Hematopoietic multipotent progenitor cell treated with erythropoietin and hydrocortisone succinate and interleukin-3 and kit ligand, for 4 days (in vitro differentiated cells): ENCODE measurements at places on chromosomes 4 and X.

DNA sequence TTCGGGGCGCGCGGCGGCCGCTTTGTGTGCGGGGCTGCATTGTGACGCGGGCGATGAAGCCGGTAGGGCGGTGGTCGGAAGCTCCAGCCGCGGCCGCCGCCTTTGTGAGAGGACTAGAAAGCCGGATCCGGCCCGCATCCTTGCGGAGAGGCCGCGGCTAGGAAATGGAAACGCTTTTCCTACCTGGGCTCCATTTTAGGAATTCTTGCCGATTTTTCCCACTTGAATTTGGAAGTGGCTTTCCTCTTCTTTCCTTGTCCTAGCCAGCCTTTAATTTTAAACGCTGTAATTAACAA lies 708 bp downstream of the TMSB4X start:
- no peak for DNase-seq

- no peak for DNase-seq
Observed at GRCh38 chr4:131001371-131001770, 1905.4 kb downstream of the C4orf33 start.

GRCh38 chr4:26909369-26909768 lies 48.7 kb downstream of the STIM2 start:
- no peak for DNase-seq

GRCh38 chrX:152892499-152892898 lies 5.4 kb upstream of the ZNF185 start:
- no peak for DNase-seq

DNA sequence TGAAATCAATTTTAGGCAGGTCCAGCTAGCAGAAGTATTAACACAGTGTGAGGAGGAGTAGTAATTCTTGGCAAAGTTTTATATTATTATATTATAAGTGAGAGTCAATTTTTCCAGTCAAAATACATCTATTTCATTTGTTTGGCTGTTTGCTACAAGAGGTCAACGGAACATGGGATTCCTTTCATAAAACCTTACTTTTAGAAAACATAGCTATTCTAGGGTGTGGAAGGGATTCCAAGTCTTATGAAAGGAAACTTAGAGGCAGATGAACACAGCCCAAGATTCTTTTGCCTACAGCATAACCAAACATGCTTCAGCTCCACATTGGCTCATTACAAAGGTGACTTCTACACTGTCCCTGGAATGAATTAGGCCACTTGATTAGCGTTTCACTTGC lies 29.9 kb upstream of the PCDH19 start:
- no peak for DNase-seq

DNA sequence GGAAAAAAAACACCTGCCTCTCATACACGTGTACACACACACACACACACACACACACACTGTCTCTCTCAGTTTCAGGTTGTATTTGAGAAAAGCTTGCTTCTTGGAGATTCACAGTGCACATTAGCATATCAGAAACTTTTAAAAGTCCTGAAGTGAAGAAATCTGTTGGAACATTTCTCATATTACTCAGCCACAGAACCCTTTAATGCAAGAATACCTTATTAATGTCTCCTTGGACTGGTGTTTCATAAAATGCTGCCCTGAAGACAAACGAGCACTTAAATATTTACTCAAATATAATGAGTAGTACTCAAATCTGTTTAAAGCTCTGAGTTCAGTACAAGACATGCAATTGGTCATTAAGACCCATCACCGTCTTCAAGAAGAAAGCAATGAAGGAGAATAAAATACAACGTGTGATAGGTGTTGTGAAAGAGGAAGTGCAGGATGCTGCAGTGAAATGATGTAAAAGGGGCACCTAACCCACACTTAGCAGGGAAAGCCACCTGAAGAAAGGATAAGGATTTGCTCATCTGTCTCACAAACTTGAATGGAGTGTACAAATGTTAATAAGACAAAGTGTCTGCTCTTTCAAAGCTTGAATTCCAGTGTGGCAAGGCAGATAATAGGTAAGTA lies 57.0 kb downstream of the DCLK2 start:
- DNase-seq: no peak

DNA sequence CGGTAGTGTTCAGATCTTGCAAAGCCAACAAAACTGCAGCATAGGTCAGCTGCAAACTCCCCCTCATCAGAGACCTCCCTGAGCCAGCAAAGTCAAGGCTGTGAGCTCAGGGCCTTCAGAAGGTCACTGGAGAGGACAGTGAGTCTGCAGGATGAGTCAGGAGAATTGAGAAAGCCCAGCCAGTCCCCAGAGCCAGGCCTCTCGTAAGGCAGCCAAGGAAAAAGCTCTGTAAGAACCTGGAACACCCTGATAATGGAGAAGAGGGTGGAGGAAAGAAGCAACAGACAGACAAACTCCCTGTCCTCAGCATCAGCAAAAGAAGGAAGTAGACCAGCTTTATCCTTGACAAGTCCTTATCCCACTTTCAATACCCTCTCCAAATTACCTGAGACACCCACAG lies 33.0 kb downstream of the GRIA3 start:
- DNase-seq: peak; percentile 8

- no peak for DNase-seq
Observed at GRCh38 chr4:24434241-24434640, 150.1 kb downstream of the DHX15 start.

DNA sequence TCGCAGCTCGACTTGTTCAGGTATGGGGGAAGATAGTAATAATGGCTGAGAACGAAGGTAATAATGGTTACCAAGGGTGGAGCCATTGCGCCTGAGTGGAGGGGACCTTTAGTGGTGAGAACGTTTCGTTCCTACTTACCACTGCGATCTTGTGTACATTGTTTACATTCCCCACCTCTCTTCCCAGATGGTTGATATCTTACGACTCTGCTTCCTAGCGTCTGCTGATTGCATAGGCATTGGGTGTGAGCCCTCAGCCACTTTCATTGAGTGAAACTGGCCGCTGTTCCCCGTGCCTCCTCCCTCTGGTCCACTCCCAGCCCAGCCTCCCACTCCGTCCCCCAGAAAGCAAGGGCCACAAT lies 850 bp downstream of the IGBP1 start:
- peak; percentile 13 for DNase-seq

GRCh38 chrX:23864742-23865326 lies 42.9 kb downstream of the APOO start:
- peak; percentile 30 for DNase-seq

DNA sequence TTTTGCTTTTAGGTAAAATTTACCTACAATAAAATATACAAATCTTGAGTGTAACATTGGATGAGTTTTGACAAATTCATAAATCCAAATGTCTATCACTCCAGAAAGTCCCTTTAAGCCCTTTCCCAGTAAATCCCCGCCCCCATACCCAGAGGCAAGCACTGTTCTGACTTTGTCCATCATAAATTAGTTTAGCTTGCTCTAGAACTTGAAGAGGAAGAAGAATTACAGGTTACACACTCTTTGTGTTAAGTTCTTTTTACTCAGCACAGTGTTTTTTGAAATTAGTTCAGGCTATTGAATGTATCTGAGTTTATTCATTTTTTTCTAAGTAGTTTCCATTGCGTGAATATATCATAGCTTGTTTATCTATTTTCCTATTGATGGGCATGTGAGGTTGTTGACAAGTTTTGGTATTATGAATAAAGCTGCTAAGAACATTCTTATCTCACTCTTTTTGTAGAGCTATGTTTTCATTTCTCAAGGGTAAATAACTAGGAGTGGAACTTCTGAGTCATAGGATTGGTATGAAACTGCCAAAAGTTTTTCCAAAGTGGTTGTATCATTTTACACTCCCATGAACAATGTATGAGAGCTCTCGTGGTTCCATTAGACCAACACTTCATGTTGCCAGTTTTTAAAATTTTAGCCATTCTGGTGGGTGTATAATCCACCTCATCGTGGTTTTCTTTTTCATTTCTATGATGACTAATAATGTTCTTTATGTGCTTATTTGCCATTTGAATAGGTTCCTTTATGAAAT lies 22.4 kb upstream of the HPSE start:
- DNase-seq: peak; percentile 37

GRCh38 chr4:107616838-107617389 lies 103.1 kb downstream of the PAPSS1 start:
- no peak for DNase-seq

DNA sequence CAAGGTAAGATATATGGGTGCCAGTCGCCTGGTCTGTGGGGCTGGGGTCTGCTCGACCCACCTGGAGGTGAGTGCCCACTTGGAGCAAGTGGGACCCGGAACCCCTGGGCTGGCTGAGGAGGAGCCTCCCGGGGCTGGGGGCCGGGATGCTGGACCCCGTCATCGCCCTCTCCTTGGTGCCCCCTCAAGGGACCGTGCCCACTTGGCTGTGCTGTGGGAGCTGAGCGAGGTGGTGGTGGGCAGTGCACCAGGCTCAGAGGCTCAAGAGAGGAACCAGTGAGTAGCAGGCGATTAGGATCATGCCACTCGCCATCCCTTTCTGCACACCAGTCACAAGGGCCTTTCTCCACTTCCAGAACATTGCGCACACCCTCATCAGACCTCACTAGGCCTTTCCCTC lies 203.8 kb upstream of the PSAPL1 start:
- no peak for DNase-seq

DNA sequence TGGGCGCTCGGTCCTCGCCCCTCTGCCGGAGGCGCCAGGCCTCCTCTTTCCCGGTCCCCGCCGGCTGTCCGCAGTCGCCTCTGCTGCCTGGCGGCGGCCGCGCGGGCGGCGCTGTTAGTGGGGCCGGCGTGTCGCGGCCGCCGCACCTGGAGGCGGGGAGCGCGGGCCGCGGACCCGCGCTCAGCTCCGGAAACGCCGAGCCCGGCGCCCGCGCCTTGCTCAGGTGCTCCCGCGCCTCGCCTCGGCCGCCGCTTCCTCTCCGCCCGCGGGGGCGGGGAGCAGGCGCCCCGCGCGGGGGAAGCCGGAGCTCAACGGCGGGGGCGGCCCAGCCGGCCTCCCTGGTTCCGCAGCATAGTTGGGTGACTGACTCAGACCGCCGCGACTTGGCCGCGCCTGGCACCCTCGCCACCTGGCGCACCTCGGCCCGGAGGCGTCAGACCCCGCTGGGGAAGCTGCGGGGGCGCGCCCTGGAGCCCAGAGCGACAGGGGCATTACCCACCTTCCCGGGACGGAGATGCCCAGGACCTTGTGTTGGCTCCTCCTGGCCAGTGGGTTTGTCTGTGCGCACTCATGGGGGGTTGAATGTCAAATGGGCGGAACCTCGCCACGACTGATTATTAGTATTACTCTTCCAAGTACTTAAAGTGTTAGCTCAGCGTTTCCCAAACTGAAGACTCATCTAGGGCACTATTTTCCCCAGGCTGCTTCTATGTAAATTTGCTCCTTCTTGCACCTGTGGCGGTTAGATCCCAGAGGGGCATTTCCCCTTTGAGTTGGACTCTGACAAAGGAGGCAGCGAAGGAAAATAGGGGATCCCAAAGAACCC lies at the start of gene ARAP2:
ARAP2 (minus strand) TSS at position 258 of the 826 bp plus-strand sequence. CDS start 15,028 bp downstream, outside the sequence.
- peak; percentile 66 for DNase-seq

DNA sequence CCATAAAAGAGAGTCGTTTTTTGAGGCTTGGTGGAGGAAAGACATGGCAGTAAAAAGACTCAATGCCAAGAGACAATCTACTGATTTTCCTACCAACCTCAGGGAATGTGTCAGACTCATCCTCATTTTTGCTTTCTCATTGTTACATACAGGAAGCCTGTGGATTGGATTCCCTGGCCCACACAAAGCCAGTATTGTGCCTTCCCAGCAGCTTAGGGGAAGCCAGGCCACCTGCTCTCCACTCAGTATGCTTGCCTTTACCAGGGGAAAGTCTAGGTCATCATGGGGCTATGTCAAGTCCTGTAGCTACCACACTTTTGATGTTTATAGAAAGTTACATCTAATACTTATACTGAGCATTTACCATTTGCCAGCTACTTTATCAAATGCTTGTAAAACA lies 11.0 kb downstream of the BMX start:
- no peak for DNase-seq

- DNase-seq: no peak
Observed at GRCh38 chr4:186651624-186652023, 72.0 kb downstream of the FAT1 start.

- peak; percentile 48 for DNase-seq
Observed at GRCh38 chr4:186900232-186900900, 176.7 kb upstream of the FAT1 start.

- DNase-seq: no peak
Observed at GRCh38 chrX:14355556-14355955, 173.8 kb upstream of the GLRA2 start.

- no peak for DNase-seq
Observed at GRCh38 chr4:107951551-107951950, 20.2 kb downstream of the CYP2U1 start.

- DNase-seq: no peak
Observed at GRCh38 chrX:24985120-24985519, 30.6 kb downstream of the ARX start.

- peak; percentile 42 for DNase-seq
Observed at GRCh38 chr4:121951521-121952110, at the start of gene TRPC3. Gene TRPC3, minus strand, starts transcription at chr4:121952060. Its CDS starts 380 bp downstream, at chr4:121951680.

- no peak for DNase-seq
Observed at GRCh38 chr4:166064721-166065120, 191.7 kb downstream of the TLL1 start.

DNA sequence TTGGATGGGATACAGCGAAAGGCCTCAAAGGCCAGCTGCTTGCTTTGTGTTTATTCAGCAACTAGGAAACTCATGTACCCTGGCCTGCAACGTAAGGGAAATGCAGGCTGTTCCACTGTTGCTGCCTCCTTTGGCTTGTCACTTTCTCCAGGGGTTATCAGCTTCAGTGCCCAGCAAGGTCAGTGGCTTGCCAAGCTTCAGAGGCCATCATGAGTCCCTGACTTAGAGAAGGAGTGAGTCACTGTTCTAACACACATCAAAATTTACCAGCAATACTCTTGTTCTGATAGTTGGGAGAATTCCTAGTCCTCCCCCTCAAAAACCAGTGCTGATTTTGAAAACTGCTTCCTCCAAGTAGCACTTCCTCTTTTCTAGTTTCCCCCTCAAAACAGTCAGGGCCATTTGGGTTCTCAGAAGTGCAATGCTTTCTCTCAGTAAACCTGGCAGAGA lies 250.8 kb downstream of the ARHGAP24 start:
- peak; percentile 81 for DNase-seq

DNA sequence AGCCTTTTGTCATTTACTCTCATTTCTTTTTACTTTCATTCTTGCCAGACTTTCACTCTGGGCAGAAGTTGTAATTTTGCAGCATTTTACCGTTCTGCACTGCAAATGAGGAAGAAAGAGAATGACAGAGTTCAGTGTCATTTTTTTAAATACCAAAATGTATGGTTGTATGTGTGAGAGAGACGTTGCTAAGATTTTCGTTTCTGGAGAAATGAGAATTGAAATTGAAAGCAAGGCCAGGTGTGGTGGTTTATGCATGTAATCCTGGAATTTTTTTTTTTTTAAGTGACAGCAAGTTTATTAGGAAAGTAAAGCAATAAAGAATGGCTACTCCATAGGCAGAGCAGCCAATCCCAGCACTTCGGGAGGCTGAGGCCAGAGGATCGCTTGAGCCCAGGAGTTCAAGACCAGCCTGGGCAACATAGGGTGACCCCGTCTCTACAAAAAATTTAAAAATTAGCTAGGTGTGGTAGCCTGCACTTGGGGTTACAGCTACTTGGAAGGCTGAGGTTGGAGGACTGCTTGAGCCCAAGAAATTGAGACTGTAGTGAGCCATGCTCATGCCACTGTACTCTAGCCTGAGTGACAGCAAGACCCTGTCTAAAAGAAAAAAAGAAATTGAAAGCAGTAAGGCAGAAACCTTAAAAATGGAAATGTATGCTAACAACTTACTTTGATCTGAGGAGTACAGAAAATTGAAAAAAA lies 12.9 kb downstream of the DCK start:
- DNase-seq: peak; percentile 31

- DNase-seq: peak; percentile 99
Observed at GRCh38 chr4:89889289-89889688, 5.4 kb upstream of the MMRN1 start.
